ENCODE measurements at places on chromosomes 2 and 18.

DNA sequence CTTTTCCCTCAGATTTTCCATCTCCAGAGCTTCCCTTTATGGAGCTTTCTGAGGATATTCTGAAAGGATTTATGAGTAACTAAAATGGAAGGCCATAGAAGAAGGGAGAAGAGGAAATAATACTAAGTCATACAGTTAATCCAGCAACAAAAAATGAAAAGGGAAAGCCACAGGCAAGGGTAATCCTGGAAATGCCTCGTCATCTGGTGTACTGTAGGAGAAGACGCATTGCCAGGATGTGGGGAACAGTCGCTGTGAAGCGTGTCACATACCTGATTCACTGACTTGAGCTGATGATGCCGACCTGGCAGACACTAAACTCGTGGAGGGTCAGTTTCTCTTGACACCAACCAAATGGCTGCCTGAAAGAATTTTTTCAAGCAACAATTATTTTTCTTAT lies 34.7 kb upstream of the ALPP start:
- no peak for DNase-seq

DNA sequence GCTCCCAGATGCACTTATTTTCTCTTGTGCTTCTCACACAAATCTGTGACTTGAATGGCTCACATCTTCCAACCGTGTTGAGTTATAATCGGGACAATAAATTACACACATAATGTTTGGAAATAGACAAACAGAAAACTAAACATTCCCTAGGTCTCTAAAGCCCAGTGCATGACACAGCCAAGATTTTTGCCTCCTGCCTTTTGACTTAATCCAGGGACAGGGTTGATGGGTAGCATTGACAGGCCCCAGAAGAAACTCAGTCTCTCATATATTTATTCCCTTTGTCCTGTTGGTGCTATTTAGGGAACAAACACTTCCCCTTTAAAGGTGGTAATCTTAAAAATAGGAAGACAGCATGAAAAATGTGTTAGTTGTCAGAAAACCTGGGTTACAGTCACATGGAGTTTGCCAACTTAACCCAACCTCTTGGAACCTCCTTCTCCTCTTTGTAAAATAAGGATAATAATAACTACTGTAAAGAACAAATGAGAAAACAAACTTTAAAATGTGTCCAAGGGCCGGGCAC lies 24.0 kb upstream of the ARPC2 start:
- DNase-seq = no peak

DNA sequence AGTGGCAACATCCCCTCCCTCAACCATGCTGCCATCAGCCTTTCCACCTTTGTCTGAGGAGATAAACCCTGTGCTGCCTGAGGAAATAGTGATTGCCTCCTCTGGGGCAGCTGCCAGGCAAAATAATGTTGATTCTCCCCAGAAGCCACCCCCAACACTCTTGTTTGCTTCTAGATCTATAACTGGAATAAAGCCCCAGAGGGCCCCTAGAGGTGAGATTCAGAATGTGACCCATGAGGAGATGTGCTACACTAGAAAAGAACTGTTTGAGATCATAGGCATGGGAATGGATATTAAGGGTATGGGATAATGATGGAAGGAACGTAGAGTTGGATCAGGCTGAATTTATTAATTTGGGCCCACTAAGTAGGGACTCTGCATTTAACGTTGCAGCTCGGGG lies 116.3 kb upstream of the RMP24 start:
- no peak for DNase-seq

DNA sequence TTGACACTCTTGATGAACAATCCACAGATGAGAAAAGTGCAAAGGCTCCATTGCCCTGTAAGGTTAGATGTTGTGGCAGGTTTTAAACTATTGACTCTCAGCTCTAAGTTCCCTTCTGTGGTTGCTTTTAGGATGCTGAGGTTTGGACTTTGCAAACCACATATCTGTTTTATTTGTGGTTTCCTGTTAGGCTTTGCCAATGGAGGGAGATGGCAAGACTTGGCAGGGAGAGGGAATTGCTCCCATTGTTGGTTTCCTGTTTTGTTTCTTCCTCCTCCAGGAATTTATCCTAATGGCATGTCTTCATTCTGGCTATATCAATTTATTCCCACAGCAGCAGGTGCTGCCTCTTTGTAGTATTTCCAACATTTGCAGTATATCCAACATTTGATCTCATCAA lies 772.3 kb downstream of the LRRTM4 start:
- no peak for DNase-seq

DNA sequence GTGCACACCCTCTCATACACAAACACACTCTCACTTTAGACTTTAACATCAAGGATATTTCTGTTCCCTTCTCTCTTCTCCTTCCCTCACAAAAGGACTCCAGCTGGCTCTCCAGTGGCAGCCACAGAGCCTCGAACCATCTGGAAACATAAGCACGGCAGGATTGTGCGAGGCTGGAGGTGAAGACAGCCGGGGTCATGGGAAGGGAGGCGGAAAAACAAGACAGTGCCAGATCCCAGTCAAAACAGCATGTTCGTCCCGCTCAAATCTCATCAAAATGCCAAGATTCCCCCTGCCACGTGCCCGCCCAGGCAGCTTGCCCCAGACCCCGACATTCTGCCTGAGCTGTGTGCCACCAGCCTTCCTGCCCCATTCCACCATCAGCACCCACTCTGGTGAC lies 180.3 kb downstream of the ZBTB7C start:
- DNase-seq = no peak
